ENCODE measurements at places on chromosomes 5 and 9.

- DNase-seq: no peak
Measured at GRCh38 chr5:169433221-169433651, 132.3 kb upstream of the SLIT3 start.

DNA sequence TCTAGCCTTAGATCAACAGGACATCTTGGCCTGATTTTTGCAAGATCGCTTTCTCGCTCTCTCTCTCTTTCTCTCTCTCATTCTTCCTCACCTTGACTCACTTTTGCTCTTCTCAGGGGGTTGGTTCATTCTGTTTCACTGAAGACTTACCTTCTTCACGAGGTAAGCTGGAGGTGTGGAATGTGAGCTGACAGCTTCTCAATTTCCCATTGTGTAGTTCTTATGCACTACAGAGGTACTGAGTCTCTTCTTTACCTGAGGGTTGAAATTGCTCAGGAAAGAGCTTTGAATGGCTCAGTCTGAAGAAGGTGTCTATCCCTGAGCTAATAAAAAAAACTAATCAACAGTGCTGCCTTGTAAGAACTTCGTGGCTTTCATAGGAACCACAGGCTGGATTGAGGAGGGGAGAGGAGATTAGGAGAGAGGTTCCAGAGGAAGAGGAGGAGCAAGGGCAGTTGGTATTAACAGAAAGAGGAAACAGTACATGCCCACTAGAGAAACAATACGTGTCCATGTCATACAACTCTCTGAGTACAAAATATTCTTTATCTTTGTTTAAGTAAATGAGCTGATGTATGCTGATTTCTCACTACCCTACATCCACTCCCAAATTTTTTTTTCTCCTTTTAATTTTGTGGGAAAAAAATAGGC, 192.2 kb downstream of the TMEM167A start:
- DNase-seq: no peak

- DNase-seq: no peak
Measured at GRCh38 chr9:115548609-115549260, 430.8 kb upstream of the TNC start.

- DNase-seq: no peak
Measured at GRCh38 chr5:58629271-58630159, 46.6 kb downstream of the RAB3C start.

DNA sequence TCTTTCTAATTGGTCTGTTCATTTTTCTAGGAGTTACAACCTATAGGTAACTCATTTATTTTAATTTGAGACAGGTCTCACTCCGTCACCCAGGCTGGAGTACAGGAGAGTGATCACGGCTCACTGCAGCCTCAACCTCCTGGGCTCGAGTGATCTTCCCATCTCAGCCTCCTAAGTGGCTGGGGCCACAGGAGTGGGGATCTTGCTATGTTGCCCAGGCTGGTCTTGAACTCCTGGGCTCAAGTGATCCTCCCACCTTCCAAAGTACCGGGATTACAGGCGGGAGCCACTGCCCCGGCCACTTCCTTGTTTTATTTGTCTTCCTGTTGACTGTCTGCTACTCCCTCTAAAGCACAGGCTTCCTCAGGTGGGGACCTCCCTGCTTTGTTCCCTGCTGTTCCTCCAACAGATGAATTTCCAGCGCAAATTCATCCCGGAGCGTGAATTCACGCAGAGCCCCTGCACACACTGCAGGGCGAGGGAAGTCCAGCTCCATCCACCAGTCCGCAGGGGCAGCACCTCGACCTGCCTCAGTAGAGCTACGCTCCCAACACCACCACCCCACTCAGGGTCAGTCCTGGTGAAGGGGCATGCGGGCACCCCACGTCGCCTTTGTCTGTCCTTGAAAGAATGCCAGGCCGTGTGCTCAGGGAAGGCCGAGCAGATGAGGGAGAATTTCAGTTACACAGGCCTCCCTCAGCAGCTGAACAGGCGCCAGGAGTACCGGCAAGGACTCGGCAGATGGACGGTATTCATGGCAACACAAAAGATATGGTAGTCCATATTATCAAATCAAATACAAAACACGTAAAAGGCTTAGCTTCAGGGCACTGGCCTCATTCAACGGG, 6.3 kb downstream of the QSOX2 start:
- DNase-seq: no peak

DNA sequence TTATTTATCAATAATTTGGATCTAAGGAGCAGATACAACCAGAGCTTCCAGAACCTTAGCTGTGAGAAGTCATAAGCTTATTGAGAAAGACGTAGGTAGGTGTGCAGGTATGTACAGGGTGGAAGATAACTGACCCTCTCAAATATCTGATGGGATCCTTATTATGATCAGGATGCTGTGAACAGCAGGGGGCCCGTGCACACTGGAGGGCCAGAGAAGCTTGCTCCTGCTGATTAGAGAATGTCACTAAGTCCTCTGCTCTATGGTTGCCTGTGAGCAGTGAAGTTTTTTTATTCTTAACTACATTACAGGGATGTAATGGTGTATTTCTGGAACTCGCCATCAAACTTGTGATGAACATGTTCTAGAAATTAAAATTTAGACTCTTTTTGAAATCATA, 108.9 kb upstream of the POU5F2 start:
- DNase-seq: no peak

DNA sequence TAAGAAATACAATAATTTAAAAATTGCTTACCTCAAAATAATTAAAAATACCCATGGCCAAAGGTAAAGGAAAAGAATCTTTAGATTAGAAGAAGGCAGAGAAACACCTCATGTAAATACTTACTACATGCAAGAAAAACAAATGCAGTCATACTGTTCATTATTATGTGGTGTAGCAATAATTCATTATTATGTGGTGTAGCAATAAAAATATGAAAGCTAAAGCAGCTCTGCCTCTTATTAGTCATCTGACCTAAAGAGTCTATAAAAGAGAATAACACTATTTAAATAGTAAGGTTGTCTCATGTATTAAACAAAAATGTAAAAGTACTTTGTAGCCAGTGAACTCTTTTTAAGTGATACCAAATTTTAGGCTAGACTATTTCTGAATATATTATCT, 6.6 kb downstream of the DTWD2 start:
- no peak for DNase-seq

GRCh38 chr5:76240336-76240735, 157.2 kb downstream of the SV2C start:
- DNase-seq: no peak

- DNase-seq: no peak
Measured at GRCh38 chr5:74446725-74447241, 193.7 kb downstream of the ENC1 start.

DNA sequence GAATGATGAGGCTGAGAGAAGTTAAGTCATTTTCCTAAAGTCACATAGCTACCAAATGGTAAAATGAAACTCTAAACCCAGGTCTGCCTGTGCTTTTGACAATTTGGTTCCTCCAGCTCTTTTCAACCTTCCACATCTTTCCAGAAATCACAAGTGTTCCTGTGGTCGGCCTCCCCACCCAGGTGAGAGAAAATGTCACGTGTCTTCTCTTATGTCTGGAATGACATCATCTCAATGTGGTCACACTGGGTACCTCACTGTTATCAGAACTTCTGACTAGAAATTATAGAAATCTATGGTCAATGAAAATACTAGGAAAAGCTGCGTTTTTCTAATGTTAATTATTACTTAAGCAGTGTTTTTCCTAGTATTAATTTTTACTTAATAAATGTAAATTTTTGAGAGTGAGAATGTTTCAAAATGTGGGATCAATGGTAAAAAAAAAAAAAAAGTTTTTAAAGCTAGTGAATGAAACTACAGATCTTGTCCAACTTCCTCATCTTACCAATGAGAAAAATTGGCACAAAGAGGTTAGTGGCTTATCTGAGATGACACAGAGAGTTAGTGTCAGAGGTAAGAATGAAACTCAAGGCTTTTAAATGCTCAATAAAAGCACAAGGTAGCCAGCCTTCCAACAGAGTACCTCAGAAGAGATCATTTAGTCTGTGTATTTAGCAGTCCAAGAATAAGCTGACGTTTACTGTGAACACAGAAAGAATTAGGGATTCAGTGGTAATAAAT, 228.7 kb upstream of the NR4A3 start:
- no peak for DNase-seq

DNA sequence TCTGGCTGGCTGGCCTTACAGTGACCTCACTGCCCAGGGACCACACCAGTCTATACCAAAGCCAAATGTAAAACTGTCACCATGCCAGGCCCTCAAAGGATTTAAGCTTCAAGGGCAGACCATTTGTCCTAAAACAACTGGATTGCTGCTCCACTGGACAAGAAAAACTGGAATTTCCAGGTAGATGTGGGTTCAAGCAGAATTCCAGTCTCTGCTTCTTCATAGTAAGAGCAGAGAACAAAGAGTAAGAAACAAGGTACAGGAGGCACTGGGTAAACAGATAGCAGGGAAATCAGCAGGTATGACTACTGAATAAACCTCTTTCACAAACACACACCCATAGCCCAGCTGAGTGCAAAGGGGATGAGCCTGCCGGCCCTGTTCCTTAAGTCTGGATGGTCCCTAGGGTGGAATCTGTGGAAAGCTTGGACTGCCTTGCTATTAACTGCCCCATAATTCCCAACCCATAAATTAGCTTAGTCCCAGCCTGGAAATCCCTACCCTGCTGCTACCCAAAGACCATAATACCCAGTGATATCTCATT, 5.5 kb downstream of the B4GALT1 start:
- DNase-seq: no peak

DNA sequence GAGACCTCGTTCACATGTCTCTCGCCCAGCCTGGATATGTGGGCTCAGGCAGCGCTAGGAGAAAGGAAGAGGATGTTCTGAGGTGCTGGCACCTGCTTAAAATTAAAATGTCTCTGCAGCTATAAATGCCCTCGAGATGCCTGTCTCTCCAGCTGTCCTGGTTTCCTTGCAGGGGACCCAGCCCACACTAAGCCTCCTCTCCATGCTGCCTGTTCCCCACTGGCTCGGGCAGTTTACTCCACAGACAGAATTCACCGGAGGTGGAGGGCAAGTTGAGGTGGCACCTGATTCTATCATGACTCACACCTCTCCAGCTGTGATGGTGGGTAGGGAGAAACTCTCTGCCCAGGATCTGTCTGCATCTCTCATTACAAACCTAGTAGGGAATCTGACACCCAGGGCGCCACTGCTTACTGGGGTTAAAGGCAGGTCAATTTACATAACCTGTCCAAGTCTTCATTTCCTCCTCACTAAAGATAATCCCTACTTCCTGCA, 420.9 kb downstream of the SPOCK1 start:
- no peak for DNase-seq

DNA sequence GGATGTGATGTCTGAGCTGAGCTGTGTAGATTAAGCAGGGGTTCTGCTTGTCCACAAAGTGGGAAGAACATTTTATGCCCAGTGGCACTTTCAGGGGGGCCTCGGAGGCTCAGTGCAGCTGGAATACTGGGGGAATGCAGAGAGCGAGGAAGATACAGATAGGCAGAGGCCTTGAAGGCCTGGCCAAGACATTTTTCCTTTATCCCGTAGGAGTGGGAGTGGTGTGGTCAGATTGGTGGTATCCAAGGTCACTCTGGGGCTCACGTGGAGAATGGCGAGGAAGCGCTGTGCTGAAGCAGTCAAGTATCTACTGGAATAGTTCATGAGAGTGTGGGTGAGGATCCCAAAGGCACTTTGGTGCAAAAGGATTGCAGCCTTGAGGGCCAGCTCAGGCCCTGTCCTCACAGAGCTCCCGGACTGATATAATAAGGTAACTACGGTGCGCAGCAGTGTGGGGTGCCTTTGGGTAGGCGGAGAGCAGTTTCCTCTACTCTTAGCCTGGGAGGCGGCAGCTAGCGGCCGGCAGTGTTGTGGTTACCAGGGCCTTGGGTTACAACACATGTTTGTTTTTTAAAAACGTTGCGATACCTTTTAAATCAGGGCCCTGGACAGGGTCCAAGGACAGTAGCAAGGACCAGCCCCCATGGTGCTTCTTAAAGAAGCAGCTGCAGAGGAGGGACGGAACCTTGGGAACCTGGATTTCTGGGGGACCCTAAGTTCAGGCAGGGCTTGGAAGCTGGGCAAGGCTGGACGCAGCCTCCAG, 10.8 kb upstream of the CCDC69 start:
- no peak for DNase-seq

DNA sequence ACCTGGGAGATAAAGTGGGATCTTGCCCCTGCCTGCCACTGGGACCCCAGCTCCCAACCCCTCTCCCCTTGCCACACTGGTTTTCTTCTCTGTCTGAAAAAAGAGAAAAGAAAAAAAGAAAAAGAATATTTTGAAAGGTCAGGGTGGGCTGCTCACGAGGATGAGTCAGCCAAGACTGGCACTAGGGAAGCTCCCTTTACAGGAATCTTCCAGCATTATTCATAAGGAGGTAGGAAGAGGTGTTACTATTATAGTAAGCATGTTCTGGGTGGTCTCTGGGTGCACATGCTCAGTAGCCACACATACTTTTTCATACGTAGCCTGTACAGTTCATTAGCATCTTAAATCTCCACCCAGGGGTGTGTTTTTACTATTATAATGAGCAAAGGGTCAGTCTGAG, 46.8 kb upstream of the HAND1 start:
- DNase-seq: no peak

DNA sequence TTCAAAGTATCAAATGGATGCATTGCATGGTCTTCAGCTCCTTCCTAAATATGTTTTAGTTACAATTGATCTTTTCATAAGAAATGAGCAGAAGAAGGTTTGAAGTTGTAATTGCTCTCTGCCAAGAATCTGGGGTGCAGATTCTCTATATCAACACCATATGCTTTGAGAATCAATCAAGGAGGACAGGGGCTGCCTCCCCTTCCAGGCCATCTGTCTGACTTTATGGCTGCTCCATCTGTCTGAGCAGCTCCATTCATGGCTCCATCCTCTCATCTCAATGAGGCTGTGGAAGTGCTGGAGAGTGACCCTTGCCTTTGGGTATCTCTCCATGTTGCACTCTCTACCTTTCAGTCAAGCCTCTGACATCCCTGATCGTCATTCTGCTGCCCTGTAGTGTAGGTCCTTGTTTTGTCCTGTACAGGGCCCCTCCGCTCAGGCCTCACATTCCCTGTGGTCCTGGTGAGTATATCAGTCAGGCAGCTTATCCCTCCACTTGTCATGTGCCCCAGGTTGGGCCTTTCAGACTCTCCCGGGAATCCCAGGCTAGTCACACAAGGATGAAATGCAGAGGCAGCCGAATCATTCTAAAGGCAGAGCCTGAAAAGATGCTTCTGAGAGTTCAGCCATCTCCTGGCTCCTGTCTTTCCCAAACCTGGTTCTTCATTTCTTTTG, 14.0 kb upstream of the SV2C start:
- DNase-seq: no peak

DNA sequence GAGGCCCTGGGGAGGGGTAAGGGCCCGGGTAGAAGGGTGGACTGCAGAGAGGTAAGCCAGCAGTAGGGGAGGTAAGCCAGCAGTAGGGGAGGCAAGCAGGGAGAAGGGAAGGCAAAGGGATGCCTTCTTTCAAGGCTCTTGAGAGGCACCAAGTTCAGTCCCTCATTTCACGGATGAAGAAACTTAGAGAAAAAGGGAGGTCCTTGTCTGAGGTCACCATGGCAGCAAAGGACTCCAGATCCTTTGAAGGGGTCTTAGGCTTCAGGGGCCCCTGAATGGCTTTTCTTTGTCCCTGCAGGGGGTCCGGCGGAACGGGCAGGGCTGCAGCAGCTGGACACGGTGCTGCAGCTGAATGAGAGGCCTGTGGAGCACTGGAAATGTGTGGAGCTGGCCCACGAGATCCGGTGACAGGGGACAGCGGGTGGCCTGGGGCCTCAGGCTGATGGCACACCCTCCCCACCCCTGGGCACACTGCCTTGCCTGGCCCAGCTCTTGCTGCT, 42.6 kb downstream of the RGS3 start:
- no peak for DNase-seq

- DNase-seq: no peak
Measured at GRCh38 chr5:180330810-180331646, 22.1 kb downstream of the GFPT2 start.

All from stimulated activated CD4-positive, alpha-beta T cell treated with anti-CD3 and anti-CD28 coated beads, TNF-alpha, amount 100 ng/mL, for 24 hours (primary cell).